ENCODE measurements at places on chromosomes 2 and 18.

DNA sequence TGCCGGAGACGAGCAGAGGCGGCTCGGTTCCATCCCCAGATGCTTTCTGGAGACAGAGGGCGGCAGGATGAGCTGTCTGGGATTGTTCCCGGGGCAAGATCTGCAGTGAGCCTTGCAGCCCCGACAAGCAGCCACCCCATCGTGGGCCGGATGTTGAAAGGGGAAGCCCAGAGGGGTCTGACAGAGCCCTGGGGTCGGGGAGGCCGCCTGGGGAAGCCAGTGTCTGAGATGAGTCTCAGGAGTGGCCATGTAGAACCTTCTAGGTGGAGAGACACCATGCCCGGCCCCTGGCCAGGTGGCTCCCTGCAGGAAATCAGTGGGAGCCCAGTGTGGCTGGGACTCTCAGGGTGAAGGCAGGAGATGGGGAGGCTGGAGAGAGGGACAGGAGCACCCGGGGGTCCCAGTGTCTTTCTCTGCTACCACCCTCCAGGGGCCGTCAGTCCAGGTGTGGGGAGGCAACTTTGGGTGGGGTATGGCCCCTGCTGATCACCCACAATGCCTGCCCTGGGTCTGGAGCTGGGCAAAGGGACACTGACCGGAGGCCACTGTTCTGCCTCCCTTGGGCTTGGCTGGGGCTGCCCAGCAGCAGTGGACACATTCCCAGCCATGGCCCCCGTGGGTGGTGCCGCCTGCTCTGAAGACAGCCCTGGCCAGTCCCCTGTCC lies 128.3 kb upstream of the HS6ST1 start:
- no peak for DNase-seq

GRCh38 chr2:95359031-95359430 lies 43.5 kb upstream of the FAHD2A start:
- DNase-seq = no peak

DNA sequence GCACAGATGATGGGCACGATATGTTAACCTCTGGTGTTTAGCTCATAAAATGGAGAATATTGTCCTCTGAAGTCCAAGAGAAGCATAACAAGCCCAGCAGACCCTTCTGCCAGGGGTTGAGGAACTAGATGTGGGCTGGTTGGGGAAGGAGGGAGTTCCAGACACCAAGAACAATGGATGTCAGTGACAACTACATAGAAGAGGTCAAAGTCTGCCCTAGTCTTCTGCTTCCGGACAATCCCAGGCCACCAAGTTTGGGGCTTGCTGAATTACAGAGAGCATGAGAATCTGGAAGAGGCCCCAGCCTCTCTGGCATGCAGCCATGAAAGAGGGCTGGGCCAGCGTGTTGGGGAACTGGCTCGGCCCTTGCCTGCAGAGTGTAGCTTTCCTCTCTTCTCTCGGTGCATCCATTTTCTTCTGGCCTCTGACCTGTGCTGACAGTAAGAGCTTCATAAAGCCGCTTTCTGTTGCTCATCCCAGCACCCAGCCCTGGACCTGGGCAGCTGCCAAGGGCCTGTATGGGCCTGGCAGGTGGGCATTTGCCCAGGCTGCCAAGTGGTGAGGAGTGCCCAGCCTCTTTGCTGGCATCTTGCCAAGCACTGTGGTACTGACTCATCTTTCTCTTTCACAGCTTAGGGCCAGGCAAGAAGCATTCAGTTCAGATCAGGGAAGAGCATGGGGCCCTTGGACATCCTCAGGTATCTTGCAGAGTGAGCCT lies 14.6 kb upstream of the LAPTM4A start:
- no peak for DNase-seq

- no peak for DNase-seq
These were observed 30.5 kb upstream of the SLC39A10 start for GRCh38 chr2:195626507-195626906.

DNA sequence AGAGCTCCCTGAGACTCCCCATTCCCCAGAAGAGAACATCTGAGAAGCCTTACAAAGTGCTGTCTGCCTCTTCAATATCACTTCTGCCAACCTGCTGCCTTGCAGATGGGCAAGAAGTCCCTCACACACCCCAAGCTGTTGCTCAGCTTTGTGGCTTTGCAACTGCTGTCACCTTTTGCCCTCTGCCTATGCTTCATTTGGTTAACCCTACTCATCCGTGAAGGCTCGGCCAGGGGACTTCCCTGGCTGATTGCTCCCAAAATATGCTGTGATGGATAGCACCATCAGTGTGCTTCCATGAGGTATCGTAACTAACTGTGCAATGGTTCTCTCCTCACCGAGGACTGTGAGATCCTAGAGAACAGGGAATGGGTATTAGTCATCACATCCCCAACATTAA lies 88.9 kb upstream of the CYP1B1 start:
- no peak for DNase-seq

GRCh38 chr2:208879666-208880065 lies 473.1 kb downstream of the PTH2R start:
- DNase-seq = no peak

- no peak for DNase-seq
These were observed 47.7 kb downstream of the MAP3K19 start for GRCh38 chr2:134999521-134999920.

DNA sequence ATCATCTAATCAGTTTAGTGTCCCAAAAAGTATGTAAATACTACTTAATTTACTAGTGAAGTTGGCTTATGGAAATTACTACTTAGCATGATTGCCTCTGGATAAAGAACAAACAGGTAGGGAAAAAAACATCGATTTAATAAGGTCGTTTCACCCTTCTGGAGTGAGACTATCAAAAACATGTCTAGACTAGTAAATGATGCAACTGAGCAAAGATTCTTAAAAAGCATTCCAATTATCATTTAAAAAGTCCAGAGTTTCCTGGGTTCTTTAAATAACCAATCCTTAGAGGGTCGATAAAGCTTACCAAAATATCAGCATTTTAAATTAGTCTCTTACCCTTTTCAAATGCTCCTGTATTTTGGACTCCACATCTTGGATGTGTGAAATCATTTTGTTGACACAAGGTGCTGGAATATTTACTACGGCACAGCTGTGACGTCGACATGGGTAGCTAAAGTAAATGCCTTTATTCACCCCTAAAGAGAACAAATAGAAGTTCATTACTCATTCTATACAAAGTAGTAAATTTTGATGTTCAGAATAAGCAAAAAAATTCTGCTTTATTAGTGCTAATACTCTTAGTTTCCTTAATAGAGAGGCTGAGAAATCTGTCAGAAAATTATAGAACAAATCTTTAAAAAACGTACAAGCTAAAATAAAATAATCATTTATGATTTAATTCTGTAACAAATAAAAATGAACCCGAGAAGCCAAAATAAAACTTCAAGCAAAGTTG lies 70.6 kb downstream of the CCDC178 start:
- no peak for DNase-seq

DNA sequence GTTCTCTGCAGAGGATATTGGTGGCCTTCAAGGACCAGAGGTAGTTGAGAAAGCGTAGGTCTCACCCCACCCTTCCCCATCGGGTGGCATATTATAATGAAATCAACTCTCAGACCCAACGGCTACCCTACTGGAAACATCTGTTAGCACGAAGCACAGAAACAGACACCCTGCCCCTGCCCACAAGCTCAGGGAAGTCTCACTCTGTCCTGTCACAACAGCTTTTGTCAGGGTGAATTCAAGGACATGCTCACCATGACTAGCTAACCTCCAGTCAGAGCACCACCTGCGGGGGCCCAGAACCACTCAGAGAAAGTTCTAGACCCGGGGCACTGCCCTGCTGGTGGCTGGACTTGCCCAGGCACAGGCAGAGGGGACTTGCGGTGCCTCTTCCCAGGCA lies 3.5 kb upstream of the B3GNT7 start:
- no peak for DNase-seq

DNA sequence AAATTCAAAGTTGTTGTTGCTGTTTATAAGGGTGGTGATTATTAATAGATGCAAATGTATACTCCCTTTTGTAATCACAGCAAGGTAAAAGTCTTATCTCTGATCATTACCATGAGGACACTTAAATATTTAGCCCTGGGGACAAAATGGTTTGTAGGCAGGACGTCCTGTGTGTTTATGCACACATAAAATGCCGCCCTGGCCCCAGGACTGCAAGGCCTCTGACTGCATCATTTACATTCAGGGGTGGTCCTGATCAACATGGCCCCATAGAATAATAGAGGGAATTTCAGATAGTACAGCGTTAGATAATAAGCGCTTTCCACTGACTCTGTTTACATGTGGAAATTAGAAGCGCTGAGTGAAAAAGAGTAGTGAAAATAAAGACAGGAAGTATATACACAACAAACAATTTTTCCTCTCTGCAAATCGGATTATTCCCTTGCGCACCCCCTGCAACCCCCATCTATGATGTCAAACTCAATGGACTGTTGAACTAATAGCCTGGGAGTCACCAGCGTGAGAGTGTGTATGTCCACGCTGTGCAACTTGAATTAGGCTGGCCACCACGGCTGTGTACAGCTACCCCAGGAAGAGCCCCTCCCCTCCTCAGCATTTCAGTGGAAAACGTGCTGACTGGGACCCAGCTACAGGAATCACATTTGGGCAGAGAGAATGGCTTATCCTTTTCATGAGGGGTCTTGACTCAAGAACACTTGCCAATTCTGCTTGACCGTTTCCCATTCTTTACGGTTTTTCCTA lies 291.5 kb downstream of the SOX11 start:
- DNase-seq = no peak
